ENCODE measurements at places on chromosomes 1 and 21.

DNA sequence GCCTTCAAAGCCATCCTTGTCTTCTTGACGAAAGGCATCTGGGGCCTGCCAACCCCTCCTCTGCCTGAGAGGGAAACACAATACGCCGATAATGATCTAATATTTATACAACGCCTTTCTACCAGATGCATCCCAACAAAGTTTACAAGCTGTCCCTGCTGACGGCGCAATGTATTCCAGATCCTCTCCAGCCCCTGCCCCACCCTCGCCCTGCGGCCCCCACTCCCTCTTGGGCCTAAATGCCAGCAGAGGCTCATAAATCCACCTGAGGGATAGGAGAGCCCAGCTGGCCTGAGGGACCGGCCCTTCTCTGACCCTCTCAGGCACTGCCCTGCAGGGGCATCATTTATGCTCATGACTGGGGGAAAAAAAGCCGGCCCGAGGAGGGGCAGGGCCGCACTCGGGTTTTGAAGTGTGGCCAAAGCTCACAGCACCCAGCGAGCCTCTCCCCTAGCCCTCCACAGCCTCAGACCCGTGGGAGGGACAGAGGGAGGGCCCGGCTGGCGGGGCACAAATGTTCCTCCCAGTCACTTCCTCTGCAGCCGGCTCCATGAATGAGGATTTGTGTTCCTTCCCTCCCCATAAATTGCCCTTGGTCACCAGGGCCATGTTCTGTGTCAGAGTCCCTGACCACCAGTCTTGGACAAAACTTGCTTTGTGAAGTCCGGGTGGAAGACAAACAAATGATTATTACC is 140.3 kb downstream of the FOXD2 start:
- no peak for DNase-seq

- DNase-seq, result no peak
Observed at GRCh38 chr21:46549650-46550049, 55.2 kb downstream of the S100B start.

DNA sequence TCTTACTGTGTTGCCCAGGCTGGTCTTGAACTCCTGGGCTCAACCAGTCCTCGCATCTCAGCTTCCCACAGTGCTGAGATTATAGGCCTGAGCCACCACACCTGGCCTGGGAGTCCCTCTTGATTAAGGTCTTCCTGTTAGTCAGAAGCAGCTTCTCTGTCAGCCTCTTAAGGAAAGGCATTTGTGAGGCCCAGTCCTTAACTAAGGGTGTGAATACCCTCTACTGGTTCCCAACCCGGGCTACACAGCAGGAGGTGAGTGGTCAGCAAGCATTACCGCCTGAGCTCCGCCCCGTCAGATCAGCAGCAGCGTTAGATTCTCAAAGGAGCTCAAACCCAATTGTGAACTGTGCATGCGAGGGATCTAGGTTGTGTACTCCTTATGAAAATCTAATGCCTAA is 117.2 kb downstream of the DYRK1A start:
- no peak for DNase-seq

DNA sequence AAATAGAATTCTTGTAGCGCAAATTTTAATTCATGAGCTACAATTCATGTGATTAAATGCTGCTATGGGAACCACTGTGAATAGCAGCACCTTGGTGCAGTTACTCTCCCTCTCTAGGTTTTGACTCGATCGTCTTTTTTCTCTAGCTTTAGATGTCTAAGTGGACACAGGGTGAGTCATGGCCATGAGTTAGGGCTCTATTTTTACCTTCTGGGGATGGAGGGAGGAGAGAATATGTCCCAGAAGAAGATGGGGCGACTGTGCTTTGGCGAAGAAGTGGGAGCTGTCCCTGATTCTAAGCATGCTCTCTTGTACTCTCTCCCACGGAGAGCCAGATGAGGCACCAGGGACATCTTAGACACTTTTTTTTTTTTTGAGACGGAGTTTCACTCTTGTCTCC is 1.6 kb upstream of the OR2B11 start:
- no peak for DNase-seq

- DNase-seq, result peak; percentile 7
Observed at GRCh38 chr21:40049031-40049930, 182.0 kb downstream of the PCP4 start.

DNA sequence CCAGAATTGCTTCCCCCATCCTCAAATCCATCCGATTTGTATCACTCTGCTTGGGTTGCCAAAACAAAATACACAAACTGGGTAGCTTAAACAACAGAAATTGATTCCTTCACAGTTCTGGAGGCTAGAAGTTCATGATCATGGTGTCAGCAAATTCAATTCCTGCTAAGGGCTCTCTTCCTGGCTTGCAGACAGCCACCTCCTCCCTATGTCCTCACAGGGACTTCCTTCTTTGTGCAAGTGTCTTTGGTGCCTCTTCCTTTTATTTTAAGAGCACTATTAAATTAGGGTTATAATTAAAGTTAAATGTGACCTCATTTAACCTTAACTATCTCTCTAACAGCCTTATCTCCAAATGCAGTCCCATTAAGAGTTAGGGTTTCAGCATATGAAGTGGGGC is 112.8 kb downstream of the PLPP3 start:
- no peak for DNase-seq

DNA sequence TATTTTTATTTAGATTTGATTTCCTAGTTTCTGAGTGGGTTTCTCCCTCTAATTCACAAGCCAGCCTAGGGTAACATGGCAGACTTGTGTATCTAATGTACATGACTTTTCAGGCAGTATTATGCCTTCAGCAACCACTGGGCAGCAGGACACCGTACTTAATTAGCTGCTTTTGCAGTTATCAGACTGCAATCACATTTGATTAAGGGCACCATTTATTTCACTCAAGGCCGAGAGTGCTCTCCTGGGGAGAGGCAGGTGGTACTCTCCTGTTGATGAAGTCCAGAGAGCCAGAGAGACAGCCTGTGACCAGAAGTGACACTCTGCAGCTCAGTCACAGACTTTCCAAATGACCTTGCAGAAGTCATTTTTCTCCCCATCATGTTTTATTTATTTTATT is 18.7 kb downstream of the CYYR1 start:
- DNase-seq, result no peak

- peak; percentile 43 for DNase-seq
Observed at GRCh38 chr1:29237852-29238619, 1.7 kb downstream of the PTPRU start.

GRCh38 chr1:97668945-97669344 is 251.9 kb downstream of the DPYD start:
- DNase-seq, result peak; percentile 79

DNA sequence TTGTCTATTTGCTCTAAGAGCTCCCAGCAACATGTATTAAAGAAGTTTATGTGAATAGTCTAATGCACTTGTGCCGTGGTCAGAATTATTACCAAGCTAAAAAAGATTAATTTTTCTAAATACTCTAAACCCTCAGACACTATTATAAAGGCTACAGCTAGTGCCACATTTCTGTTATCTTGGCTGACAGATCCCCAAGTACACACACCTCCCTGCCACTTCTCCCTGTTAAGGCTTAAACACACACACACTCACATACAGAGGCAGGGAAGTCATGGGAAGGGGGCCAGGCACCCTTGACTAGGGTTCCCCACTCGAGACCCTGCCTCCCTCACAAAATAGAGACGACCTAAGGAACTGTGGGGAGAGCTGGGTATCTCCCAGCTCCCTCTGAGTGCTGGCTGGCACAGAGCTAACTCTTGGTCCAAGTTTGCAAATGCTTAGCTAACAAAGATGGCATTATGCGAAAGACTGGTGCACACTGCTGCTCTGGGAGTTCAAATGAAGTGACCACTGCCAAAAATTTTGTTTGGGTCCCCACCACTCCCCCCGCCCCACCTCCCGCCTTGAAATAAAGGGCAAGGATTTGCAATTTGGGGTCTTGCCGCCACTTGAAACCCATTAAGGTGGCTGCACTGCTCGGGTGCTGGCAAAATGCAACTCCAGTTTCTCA is 9.8 kb downstream of the SSBP3 start:
- DNase-seq, result no peak

GRCh38 chr1:239891621-239892358 is 199.9 kb upstream of the FMN2 start:
- no peak for DNase-seq

- DNase-seq, result no peak
Observed at GRCh38 chr1:48442864-48443619, 29.0 kb downstream of the SPATA6 start.

GRCh38 chr1:157108448-157108847 is 8.8 kb upstream of the ETV3L start:
- no peak for DNase-seq

GRCh38 chr1:181425566-181425965 is 57.8 kb upstream of the CACNA1E start:
- no peak for DNase-seq

- DNase-seq, result no peak
Observed at GRCh38 chr1:61334718-61335589, 252.6 kb downstream of the NFIA start.

- DNase-seq, result peak; percentile 68
Observed at GRCh38 chr1:7752512-7753417, 18.3 kb upstream of the VAMP3 start.

- no peak for DNase-seq
Observed at GRCh38 chr1:11187931-11188330, 1.2 kb upstream of the ANGPTL7 start.

- no peak for DNase-seq
Observed at GRCh38 chr1:17145648-17146047, 26.4 kb upstream of the PADI2 start.

GRCh38 chr1:241202401-241202800 is 154.6 kb downstream of the RGS7 start:
- no peak for DNase-seq

DNA sequence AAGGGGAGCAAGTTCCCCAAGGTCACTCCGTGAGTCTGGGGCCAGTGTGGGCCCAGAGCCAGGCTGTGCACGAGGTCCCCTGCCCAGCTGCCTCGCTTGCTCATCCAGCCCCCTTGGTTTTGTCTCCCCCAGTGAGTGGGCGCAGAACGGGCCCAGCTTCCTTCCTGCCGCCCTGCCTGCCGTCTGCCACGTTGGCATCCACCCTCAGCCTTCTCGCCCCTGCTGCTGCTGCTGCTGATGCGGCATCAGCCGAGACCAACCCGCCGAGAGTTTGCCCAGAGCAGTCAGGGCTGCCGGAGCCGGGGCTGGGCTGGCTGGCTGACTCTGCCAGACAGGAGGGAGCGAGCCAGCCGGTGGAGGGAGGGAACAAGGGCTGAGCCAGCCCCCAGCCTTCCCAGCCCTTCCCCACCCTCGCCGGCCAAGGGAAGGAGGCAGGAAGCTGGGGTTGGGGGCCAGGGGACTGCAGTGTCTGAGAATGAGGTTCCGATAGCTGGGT is 31.4 kb upstream of the WASF2 start:
- DNase-seq, result no peak

DNA sequence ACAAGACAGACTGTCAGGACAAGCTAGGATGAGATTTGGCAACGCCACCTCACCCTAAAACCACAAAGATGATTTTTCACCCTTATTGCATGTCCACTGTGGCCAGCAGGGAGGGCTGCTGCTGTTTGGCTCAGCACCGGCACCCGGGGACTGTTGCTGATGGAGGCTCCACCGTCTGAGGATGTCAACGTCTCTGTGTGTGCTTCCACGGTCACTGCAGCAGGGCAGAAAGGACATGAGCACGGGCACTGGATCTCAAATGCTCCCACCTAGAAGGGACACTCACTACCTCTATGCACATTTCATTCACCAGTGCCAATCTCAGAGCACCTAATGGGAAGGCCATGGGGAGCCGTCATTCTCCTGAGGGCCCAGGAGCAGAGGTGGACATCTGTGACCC is 599.6 kb downstream of the PTPRU start:
- DNase-seq, result no peak

DNA sequence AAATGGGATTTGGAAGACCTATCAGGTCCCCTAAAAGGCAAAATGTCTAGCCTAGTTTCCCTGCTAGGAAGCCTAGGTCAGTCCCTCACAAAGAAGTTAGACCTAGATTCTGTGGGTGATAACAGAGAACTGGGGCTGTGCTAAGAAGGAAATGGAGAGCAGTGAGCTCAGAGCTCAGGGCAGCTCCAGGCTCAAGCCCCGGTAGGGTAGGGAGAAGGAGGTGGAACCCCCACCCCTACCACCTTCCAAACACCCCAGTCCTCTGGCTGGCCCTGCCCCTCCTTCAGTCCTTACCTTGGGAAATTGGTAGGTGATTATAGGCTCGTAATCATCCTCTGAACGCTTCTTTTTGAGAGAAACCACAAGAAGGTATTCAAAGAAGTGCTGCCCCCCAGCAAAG is 1.1 kb downstream of the DENND2D start:
- DNase-seq, result no peak

- DNase-seq, result peak; percentile 74
Observed at GRCh38 chr1:86913399-86913895, 479 bp downstream of the SELENOF start.

GRCh38 chr1:242554577-242554976 is 30.1 kb upstream of the PLD5 start:
- no peak for DNase-seq

- no peak for DNase-seq
Observed at GRCh38 chr21:44462834-44463200, 7.5 kb downstream of the LRRC3 start.

DNA sequence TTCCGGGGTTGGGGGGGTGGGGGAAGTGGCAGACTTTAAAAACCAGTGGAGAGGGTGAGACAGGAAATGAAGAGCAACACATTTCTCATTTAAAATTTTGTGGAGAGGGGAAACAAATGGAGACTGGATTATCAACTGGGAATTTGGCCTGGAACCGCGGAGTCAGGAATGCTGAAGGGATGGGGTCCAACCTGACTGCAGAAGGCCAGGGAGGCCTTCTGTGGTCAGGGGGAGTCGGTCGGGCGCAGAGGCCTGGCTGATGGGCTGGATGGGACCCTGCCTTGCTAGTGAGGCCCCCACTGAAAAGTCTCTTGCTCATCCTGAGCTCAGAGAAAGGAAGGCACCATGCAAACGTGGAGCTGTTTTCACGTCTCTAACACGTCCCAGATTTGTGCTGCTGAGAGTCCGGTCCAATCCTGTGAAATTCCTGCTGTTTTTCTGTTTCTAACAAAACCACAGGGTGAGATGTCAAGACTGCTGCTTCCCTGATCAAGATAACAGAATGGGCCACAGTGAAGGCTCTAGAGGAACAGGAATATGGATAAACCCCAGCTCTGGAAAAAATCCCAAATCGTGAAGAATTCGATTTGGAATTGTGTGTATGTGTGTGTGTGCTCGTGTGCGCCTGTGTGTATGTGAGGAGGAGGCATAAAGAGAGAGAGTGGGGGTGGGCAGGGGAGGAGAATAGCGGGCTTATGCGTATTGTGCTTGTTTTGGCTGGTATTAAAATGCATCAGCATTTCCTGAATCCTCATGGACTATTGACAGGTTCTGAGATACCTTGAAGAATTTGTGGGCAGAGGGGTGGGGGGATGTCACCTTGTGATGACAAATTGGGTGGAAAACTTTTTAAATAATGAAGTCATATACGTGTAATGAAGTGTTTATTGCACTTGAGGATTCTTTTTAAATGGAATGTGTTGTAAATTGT is 117.4 kb downstream of the NGF start:
- DNase-seq, result no peak

All from iris pigment epithelial cell (primary cell).